ENCODE measurements at places on chromosomes 3 and 15.

DNA sequence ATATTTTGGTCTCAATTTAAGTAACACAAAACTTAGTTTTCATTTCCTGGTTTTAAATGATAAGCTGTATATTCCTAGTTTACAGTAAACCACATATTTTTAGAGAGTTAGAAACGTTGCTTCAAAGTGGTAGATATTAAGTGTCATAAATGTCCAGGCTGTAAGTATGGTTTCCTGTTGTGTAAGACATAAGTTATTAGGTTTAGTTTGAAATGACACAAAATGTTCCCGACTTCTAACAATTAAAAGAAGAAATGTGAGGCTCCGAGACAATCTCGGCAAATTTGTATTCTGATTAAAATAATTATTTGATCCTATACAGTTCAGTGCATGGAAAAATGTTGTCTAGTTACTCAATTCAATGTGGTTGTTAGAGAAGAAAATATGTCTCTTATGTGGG is 387.3 kb downstream of the EPHA3 start:
- DNase-seq: no peak

DNA sequence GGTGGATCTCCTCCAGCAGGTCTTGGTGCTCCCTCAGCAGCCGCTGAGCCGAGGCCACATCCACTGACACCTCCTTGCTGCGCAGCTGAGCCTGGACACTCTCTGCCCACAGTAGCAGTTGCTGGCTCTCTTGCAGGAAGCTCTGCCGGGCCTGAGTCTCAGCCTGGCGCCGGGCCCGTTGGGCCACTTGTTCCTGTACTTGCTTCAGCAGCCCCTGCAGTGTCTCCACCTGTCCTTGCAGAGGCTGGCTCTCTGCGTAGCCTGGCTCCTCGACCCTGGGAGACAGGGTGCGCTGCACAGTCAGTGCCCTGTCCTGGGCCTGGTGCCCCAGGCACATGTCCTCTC is 15.5 kb downstream of the SPTBN5 start:
- no peak for DNase-seq

DNA sequence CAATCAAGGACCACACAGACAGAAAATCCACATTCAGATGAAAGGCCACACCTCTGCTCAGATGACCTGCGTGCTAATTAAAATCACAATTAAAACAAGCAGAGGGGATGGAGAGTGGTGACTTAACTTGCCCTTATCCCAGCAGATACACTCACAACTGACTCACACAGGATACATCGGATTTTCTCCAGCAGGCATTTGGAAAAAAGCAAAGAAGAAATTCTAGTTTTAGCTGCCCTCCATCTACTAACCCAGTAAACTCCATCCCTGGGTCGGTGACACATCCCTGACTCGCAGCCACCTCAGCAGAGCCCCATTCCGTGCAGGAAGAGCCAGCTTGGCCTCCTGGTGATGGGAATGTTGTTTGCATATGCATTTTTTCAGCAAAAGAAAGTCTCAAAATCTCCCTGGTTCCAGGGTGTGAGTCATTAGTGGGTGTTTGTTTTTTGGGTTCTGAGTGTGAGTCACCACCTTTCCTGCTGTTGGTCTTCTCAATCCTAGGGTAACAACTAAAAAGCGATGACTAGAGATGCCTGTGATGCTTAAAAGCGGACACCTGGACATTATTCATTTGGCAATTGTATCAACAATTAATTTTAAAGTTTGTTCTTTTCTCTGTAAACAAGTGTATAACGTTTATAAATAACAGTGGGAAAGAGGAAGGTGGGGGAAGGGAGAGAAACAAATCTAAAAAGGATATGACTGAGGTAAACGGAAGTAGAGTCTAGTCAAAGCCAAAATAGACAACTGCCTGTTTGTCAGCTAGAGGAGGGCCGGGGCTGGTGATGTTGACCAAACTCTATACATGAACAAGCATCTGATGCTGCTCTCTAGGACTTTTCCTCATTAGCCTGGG is 49.8 kb upstream of the SLC4A7 start:
- DNase-seq: peak; percentile 8

- DNase-seq: no peak
Measured at GRCh38 chr3:14396031-14396692, 6.2 kb upstream of the SLC6A6 start.

DNA sequence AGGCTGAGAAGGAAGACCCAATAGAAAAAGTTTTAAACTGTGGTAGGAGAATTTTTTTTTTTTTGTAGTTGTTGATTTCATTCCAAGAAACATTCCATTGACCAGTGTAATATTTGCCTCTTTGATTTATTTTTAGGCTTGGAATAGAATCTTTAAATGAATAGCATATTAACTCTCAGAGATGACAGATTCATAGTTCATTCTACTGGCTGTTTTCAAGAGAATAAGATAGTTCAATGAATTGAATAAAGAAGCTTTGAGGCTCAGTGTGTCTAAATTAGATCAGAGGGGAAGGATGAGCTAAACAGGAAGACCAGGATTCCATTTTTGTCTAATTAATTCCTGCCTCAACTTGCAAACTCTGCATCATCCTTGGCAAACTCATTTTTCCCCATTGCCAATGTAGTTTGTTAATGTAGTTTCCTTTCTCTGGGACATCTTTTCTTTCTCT is 98.4 kb downstream of the NAALADL2 start:
- no peak for DNase-seq

DNA sequence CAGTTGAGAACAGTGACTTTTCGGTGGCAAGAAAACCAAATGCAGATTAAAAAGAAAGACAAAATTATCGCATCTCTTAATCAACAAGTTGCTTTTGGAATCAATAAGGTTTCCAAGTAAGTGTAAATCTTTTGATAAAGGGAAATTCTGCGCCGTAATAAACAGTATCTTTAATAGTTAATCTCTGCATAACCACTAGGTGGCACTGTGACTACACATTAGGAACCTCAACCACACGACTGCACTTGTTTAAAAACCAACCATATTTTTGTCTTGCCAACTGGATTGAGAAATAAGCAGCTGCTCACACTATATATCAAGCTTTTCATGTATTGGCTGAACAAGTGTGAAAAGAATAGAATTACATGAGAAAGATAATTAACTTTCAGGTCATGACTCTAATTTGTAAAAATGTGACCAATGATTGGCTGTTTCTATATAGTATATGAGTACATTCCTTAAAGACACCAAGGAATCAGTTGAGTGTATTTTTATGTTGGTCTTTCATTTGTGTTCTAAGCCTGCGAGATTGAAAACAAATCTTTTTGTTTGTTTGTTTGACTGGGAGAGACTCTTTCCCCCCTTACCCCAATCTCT is 72.7 kb downstream of the DZIP3 start:
- DNase-seq: peak; percentile 65

DNA sequence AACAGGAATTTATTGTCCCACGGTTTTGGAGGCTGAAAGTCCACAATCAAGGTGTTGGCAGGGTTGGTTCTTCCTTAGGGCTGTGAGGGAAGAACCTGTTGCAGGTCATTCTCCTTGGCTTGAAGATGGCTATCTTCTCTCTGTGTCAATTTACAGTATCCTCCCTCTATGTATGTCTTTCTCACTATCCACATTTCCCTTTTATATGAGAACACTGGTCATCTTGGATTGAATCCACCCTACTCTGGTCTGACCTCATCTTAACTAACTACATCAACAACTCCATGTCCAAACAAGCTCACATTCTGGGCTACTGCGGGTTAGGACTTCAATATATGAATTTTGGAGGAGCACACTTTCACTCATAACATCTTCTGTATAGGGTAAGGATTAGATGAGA is 61.9 kb downstream of the CLDN1 start:
- no peak for DNase-seq

GRCh38 chr3:182451871-182452270 is 341.4 kb upstream of the ATP11B start:
- DNase-seq: no peak

- DNase-seq: no peak
Measured at GRCh38 chr3:155690921-155691320, 54.0 kb downstream of the PLCH1 start.

Data from memory B cell (primary cell).